Hematopoietic multipotent progenitor cell treated with erythropoietin and hydrocortisone succinate and interleukin-3 and kit ligand, for 15 days (in vitro differentiated cells): ENCODE measurements at places on chromosomes 4 and X.

GRCh38 chrX:107014936-107015335 lies 14.9 kb upstream of the MORC4 start:
- no peak for DNase-seq

- no peak for DNase-seq
These were observed 1.2 kb upstream of the NEUROG2 start for GRCh38 chr4:112517067-112517634.

- DNase-seq: no peak
These were observed 2.3 kb upstream of the SERPINA7 start for GRCh38 chrX:106040861-106041260.

- no peak for DNase-seq
These were observed 10.5 kb downstream of the GPR82 start for GRCh38 chrX:41734530-41734929.

DNA sequence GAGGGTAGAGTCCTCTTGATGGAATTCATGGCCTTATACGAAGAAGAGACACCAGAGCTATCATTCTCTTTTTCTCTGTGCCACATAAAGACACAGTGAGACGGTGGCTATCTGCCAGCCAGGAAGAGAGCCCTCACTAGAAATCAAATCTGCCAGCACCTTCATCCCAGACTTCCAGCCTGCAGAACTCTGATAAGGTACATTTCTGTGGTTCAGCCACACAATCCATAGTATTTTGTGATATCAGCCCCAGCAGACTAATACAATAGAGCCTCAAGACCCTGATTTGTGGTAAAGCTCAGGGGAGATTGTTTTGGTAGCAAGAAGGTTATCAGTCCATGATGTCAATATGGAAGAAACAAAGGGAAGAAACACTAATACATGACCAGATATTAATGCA lies 1213.2 kb downstream of the NLGN4X start:
- no peak for DNase-seq

- peak; percentile 37 for DNase-seq
These were observed 14.0 kb upstream of the KIAA0232 start for GRCh38 chr4:6768539-6768905.

DNA sequence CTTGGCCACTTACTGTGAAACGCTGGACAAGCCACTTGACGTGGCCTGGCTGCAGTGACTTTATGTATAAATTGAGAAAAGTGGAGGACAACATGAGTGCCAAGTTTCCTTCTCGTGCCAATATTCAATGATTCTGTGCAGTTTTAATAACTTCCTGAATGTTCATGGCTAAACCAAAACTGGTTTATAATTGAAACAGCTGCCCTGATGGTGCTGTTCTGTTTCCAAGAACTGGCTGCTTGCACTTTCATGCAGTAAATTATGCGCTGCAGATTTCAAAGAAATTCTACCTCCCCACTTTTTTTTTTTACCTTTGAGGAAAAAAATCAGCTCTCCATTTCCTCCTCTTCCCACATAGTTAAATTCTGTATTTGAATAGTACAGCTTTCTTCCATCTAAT lies 205.2 kb upstream of the CASK start:
- DNase-seq: no peak

DNA sequence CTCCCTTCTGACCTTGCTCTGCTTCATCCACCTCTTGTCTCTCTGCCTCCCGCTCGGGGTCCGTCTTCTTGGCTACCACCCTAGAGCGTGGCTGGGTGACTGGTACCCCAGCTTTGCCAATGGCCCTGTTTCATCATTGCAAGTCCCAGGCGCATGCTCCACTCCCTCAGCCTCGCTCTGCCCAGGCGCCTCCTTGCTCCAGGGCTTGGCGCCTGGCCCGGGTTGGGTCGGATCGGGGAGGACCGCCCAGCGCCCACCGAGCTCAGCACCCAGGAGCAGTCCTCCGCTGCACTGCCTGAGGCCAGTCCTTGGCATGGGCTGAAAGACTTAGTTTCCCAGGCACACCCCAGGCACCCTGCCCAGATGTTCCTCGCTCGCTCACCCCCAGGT lies 577 bp downstream of the BGN start:
- DNase-seq: no peak

DNA sequence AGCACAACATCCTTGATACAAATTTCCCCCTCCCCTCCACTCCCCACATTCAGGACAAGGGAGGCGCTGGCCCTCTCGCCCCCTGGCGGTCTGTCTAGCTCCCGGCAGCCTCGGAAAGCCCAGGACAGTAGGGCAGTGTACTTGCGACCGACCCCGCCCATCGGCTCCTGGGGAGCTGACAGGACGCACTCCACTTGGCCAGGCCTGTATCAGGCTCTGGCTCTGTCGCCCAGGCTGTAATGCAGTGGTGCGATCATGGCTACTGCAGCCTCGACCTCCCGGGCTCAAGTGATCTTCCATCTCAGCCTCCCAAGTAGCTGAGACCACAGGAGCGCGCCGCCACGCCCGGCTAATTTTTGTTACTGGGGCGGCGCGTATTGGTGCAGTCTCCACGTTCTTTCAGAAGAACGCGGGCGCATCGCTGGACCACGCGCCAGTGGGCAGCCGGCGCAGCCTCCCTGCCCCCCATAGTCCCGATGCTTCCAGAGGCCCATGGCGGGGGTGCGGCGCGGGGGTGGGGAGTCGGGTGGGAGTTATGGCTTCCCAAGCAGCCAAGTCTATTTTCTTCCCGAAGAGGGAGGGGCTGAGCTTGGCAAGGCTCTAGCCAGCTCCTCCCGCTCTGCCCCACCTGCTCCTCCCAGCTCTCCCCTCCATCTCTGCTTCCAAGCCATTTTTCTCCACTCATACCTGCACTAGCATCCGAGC lies 7.8 kb upstream of the AKAP14 start:
- DNase-seq: peak; percentile 50

GRCh38 chrX:108275732-108276131 lies 162.5 kb downstream of the COL4A6 start:
- no peak for DNase-seq

DNA sequence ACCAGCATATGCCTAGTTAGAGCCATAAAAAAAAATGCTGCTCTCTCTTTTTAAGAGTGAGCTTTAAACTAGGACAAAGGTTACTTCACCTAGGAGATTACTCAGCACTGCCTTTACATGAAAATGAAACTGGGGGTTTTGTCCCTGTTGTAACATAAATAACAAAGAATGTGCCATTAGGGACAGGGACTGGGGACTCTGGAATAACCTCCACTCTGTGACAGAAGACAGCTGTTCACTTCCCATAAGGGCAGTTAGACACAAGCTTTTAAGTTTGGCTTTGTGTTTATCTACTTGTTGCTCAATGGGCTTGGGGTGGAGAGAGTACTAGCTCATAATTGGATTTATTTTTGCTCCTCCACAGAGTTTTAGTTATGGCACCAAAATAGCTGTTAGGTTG lies 11.9 kb downstream of the ENPEP start:
- no peak for DNase-seq

- no peak for DNase-seq
These were observed 518.8 kb downstream of the RAB28 start for GRCh38 chr4:12965334-12965733.

- no peak for DNase-seq
These were observed 5.0 kb upstream of the NDP start for GRCh38 chrX:43978226-43978625.

GRCh38 chr4:133584714-133585113 lies 435.6 kb downstream of the PCDH10 start:
- DNase-seq: no peak

DNA sequence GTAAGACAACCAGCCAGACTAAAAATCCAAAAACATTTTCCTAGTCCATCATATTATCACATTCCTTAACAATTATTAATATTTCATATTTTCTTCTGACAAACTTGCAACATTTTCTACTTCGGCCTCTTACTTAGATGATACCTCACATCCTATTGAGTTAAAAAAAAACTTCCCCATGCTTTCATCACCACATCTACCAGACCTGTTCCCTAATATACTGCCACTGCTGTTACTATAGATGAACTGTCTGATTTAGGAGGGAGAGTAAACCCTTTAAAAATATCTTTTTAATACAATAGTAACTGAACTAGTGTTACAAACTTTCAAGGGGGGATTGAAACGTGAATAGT lies 1.5 kb downstream of the FAM200B start:
- no peak for DNase-seq

DNA sequence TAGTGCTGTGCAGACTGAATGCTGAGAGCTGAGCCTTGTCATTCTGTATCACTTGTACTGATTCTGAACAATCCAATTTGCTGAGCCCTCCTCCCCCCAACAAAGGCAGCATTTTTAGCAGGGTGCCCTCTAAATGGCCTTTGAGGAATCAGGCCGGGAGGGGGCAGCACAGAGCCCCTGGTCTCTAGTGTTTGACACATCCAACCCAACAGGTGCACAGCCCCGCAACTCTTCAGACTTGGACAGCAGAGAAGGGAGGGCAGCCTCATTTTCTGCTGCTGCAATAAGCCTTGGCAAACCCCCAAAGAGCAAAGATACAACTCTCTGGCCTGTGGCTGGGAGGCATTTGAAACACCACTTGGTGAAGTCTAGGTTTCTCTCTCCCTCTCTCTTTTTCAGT lies 3.4 kb downstream of the ATP1B4 start:
- peak; percentile 24 for DNase-seq

DNA sequence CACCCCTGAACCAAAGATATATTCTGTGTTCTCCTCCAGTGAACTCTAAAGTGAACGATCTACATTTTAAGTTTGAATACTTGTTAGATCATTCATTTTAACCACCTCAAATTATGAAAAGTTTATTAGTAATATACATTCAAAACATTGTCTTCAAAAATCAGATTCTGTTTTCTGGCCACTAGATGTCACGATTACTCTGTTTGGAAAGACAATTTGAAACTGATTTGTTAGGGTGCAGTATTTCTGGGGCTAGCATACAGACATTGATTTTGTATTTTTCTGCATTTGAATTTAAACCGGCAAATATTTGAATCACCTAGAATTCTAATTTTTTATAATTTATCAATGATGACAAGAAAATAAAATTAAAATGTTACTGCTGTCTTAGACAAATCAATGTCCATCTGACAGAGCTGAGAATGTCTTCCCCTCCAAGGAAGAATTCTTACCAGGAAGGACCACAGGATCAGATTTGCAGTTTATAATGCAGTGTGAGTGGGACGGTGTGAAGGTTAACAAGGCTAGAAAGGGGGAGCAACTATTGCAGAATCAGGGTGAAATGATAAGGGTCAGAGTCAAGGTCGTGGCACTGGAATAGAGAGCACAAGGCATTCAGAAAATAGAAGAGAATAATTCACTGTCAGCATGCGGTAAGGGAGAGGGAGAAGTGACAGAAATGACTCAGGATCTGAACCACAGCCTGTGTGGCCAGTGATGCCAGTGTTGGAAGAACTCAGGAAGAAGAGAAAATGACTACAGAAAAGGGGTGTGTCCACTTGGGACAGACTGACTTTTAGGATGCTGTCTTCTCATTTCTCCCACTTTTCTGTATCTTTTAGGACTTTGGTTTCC lies 91.6 kb downstream of the ANXA10 start:
- peak; percentile 56 for DNase-seq

DNA sequence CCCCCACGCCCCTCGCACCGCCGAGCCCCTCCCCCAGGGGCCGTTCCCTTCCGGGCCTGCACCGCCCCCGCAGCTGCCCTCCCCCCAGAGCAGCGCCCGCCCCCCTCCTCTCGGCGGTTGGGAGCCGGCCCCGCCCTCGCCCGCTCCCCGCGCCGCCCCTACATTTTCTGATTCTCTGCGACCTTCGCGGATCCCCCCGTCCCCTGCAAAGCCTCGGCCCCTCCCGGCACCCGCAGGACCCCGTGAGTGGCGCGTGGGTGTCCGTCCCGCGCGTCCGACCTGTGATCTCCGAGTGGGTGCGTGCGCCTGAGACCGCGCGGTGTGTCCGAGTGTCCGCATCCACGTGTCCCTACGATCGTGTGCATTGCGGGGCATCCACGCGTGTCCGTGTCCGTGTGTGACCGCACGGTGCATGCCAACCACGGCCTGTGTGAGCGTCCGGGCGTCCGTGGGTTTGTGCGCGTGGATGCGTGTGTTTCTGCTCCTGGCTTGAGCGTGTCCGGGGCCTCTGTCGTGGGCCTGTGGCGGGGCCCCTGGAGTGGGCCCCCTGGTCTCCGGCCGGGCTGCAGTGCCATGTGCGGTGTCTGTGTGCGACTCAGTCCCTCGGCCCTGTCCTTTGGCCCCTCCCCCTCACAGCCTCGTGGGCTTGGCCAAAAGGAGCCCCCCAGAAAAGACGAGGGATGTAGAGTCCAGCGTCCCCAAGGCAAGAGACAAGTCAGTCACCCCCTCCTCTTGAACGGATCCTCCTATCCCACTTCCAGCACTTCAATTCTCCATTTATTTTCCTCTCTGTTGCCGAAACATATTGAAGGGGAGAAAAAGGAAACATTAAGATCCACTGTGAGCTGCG lies 8.8 kb upstream of the NKX1-1 start:
- DNase-seq: no peak

- no peak for DNase-seq
These were observed 149.5 kb upstream of the SH3RF1 start for GRCh38 chr4:169420291-169420690.

- no peak for DNase-seq
These were observed 85.6 kb upstream of the CPEB2 start for GRCh38 chr4:14916554-14917297.

- DNase-seq: no peak
These were observed 69.1 kb downstream of the TET2 start for GRCh38 chr4:105215609-105216313.

GRCh38 chr4:186724058-186724863 lies 605 bp upstream of the FAT1 start:
- DNase-seq: no peak

DNA sequence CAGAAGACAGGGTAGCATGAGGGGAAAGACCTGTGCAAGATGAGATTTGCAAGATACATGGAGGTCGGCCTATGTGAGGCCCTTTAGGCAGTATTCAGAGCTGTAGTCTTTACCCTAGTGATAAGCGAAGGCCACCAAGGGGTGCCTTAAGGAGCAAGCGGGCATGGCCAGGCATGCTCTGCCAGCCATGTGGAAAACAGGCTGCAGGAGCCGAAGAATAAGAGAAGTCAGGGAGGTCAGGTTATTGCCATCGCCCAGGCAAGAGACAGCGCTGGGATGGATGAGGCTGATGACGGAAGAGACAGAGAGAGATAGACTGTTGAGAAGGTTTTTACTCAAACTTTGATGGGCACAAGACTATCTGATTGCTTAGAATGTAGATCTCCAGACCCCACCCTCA lies 7.0 kb upstream of the FATE1 start:
- DNase-seq: no peak

- no peak for DNase-seq
These were observed 275.3 kb downstream of the CRLF2 start for GRCh38 chrX:936979-937769.

GRCh38 chrX:148960060-148960459 lies 459.6 kb downstream of the AFF2 start:
- no peak for DNase-seq

- DNase-seq: no peak
These were observed 27.4 kb downstream of the SMARCA1 start for GRCh38 chrX:129495900-129496299.

- DNase-seq: no peak
These were observed 212.2 kb upstream of the GPRIN3 start for GRCh38 chr4:89519771-89520320.

- DNase-seq: no peak
These were observed 21.0 kb upstream of the IL13RA2 start for GRCh38 chrX:115038406-115038805.

DNA sequence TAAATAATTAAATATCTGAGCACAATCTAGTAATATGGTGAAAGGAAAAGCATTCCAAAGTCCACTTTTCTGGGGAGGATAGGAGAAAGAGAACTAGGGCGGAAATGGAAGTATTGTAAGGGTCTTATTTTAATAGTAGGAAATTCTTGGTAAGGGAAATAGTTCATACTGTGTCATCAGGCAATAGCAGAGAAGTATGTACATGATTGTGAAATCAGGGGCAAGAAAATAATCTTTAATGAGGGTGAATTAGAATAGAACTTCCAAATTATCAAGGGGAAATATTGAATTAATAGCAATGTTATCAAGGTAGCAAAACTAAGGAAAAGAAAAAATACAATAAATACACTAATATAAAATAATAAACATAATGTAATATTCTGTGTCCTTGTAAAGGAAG lies 14.8 kb downstream of the GIMD1 start:
- DNase-seq: no peak
